ENCODE measurements at places on chromosomes 13 and 19.

DNA sequence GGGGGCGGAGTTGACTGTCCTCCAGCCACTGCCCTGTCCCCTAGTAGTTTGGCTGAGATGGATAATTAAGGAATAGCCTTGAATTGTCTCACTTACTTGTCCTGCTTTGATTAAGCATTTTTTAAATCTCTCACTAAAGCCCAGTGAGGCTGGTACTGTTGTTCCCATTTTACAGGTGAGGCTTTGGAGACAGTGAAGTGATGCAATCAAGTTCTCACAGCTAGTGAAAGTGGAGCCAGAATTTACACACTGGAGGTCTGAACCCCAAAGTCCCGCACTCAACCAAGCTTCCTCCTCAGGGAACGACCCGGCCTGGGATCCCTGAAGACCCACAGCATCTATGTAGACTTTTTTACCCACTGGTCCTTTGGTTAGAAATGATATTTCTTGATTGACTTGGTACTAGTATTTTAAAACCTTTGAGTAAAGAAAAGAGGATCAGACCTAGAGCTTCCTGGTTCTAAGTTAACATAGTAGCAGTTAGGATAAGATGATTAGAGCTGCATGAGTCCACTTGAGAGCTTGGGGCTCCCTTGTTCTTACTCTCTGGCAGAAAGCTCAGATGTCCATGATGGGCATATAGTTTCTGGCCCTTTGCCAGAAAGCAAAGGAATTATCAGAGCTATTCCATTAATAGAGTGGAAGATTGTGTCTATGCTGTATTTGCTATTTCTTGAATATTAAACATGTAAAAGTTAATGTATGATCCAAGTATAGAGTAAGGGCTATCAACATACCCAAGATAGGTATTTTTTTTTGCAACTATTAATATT, 154.3 kb downstream of the LMO7 start:
- DNase-seq = no peak

DNA sequence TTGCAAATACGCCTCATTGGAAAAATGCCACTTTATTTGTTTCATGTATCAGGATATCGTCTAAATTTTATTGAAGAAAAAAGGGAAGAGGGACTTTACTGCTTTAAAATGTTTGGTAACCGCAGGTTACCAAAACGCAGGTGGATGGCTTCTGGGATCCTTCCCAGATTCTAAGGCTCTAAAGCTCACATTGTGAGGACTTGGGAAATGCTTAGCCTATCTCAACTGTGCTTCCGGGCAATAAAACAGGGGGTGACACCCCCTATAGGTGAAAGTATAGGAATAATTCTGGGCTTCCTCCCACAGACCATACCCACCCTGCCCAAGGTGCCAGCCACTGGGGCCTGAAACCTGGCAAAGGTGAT, 73.2 kb upstream of the IPO5 start:
- DNase-seq = no peak

GRCh38 chr19:14639536-14640277, 34.9 kb downstream of the ADGRE3 start:
- DNase-seq = no peak

- DNase-seq = no peak
Observed at GRCh38 chr19:49064768-49065611, at the start of gene NTF4. TSS of gene NTF4 (minus strand) at chr19:49064818. CDS start at chr19:49061997, 2,821 bp downstream.

GRCh38 chr19:1213391-1214286, 8.1 kb downstream of the STK11 start:
- DNase-seq = peak; percentile 97

DNA sequence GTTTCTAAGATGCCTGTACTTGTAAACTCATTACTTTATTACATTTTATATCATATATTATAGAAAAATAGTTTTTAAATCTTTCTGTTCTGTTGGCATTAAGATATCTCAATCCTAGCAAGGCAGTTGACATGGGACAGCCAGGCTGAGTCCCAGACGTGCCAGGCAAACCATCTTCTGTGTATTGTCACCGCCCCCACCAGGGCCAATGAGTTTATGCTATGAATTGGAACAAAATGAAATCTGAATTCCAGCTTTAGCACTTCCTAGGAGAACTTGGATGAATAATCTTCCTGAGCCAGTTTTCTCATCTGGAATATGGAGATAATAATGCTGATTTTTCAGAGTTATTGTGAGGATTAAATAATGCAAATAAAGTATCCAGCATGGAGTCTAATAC, 79.9 kb upstream of the GSX1 start:
- DNase-seq = peak; percentile 9

GRCh38 chr13:96822895-96823294, 171.4 kb downstream of the OXGR1 start:
- DNase-seq = peak; percentile 7

DNA sequence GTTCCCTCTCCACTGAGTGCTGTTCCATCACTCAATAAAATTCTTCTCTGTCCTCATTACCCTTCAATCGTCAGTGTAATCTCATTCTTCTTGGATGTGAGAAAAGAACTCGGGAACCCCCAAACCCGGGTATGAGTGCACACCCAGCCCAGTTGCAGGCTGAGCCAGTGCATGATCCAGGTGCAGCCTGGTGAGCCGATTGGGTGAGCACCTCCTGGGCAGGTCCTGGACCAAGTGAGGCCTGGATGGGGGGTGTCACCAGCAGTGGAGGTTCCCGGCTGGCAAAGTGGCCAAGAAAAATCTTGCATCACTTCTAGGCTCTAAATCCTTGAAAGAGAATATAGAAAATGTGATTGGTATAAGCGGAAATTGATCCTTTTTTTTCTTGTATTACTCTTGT, 878.8 kb upstream of the KLHL1 start:
- DNase-seq = no peak

DNA sequence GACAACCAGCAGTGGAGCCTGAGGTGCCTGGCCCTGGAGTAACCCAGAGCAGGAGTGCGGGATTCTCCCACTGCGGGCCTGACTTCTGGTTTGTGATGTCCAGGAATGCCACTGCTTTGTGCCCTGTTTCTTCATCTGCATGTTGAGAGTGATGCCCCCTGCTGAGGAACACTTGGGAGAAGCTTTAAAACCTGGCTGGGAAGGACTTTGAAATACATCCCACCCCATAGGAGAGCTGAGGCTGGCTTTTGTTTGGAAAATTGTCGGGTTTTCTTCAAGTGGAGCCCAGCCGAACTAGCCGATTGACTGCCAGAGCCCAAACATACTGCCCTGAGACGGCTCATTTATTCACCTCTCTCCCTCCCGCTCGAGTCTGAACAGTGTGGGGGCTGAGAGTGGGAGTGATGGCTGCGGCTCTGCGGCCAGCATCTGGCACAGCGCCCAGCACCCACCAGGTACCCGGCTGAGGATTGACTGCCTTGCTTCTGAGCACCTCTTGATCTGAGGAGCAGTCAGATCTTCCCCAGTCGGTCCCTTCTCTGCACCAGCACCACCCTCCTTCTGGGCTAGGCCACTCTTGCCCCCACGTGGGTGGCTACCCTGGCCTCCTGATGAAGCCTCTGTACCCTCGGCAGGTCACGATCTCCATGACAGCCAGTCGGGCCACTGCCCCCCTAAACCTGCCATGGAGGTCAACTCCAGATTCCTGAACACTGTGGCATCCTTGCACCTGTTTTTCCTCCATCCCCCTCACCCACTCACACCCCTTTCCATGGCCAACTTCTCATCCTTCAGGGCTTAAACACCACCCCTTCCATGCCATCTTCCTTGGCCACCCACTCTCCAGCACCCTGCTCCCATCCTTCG, 148.9 kb downstream of the SIPA1L3 start:
- DNase-seq = no peak

DNA sequence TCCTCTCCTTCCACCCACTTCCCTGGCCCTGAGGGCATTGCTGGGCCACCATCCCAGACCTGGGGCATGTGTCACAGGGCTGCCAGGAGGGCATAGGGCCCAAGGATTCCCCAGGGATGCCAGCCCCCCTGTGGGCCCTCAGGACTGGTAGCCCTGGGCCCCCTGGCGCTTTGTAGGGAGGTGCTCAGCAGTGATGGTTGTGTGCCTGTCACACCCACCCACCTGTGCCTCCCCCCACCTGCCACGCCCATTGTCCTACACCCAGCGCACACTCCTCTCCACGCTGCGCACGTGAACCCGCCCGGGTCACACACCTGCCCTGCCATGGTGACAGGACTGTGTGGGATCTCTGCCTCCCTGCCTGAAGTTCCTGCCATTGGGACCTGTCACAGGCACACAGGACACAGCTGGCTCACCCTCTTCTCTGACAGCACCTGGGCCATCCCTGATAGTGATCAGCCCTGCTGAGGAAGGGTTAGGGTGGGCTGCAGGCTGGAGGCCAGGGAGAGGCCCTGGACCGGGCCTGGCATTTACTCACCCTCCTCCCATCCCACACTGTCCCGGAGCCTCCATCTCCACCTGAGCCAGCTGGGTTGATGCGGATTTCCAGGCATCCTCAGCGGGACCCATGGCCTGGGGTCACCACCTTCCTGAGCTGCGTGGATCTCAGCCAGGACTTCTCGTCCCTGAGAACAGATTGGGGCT, 23.9 kb downstream of the WTIP start:
- no peak for DNase-seq

GRCh38 chr13:100130930-100131511, 42.1 kb downstream of the PCCA start:
- DNase-seq = no peak

DNA sequence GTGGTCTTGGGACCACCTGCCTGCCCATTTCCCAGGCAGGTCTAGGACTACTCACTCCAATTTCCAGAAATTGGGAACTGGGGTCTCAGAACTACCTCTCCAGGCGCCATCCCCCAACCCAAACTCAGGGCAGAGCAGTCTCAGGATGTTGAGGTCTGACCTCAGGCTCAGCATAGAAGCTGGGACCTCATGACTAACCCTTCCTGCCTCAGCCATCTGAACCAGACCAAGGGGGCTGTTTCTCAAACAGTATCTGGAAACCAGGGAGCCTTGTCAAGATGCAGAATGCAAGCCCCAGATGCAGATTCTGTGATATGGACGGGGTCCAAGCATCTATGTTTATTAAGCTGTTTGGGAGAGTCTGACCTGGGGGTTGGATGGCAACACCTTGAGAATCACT, 1.3 kb downstream of the FBXW9 start:
- DNase-seq = no peak

DNA sequence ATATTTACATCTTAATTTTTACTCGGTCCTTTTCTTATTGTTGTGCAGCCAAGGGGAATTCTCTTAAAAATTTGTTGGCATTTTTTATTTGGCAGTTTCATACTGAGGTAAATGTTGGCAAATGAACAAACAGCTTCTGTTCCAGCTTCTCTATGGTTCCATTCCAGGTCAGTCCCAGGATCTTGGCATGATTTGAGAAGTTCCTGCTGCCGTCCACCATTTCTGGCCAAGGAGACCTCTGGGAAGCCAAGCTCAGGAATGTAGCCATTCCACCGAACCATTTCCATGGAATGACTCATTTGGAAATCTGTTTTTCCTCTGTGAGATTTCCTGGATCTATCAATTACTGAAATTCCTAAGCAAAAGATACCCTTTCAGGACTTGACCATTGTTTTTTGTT, 43.9 kb downstream of the SLC10A2 start:
- DNase-seq = no peak

- DNase-seq = no peak
Observed at GRCh38 chr13:91948736-91949135, 550.3 kb downstream of the GPC5 start.

GRCh38 chr19:18833849-18834643, 2.3 kb downstream of the UPF1 start:
- peak; percentile 26 for DNase-seq

DNA sequence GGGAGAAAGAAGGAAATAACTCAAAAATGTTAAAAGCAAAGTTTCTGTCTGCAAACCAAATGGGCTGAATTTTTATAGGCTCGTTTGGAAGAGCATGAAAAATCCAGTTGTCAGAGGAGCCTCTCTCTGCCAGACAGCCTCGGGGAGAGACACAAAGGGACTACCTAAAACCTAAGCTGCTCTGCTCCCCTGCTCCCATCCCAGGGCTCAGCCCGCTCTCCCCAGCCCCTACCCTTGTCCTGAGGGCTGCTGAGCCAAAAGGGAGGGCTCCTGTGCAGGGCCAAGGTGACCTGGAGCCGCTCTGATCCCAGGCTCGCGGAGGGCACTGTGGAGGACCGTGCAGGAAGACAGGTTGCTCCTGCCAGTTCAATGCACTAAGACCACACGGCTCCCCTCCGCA, 96.7 kb upstream of the UQCRFS1 start:
- DNase-seq = no peak

- DNase-seq = no peak
Observed at GRCh38 chr13:85377783-85378182, 421.4 kb downstream of the SLITRK6 start.

DNA sequence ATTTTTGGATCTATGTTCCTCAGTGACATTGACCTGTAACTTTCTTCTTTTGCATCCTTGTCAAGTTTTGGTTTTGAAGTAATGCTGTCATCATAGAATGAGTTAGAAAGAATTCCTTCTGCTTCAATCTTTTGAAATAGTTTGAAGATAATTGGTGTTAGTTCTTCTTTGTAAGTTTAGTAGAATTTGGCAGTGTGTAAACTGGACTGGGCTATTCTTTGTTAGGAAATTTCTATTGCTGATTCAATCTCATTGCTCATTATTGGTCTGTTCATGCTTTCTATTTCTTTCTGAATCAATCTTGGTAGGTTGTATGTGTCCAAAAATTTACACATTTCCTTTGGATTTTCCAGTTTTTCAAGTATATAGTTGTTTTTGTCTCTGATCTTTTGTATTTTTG, 101.7 kb upstream of the SPRY2 start:
- DNase-seq = no peak

- no peak for DNase-seq
Observed at GRCh38 chr13:80037505-80037888, 303.4 kb downstream of the SPRY2 start.

DNA sequence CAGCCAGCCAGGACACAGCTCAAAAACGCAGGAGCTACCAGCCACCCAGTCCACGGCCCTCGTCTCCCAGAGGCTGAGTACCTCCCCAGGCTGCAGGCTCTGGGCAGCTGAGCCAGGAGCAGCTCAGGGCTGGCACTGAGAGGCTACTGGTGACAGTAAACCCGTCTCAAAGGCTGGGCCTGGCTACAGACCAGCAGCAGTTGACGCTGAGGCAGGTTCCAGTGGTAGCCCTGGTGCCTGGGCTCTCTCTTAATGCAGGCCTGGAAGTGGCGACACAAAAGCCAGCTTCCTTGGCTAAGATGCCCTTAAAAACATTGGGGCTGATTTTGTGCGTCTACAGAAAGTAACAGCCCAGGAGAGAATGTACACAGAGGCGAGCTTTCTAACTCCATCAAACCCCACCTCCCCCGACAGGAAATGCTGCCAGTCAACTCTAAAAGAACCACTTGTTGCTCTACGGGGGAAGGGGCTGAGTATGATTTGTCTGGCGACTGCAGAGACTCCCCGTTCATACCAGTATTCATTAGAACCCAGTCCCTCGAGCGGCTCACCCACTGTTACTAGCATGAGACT, 126.3 kb downstream of the STK24 start:
- DNase-seq = no peak
